ENCODE measurements at places on chromosomes 5 and 9.

GRCh38 chr5:149724130-149724840, 5.8 kb upstream of the PPARGC1B start:
- DNase-seq = no peak

DNA sequence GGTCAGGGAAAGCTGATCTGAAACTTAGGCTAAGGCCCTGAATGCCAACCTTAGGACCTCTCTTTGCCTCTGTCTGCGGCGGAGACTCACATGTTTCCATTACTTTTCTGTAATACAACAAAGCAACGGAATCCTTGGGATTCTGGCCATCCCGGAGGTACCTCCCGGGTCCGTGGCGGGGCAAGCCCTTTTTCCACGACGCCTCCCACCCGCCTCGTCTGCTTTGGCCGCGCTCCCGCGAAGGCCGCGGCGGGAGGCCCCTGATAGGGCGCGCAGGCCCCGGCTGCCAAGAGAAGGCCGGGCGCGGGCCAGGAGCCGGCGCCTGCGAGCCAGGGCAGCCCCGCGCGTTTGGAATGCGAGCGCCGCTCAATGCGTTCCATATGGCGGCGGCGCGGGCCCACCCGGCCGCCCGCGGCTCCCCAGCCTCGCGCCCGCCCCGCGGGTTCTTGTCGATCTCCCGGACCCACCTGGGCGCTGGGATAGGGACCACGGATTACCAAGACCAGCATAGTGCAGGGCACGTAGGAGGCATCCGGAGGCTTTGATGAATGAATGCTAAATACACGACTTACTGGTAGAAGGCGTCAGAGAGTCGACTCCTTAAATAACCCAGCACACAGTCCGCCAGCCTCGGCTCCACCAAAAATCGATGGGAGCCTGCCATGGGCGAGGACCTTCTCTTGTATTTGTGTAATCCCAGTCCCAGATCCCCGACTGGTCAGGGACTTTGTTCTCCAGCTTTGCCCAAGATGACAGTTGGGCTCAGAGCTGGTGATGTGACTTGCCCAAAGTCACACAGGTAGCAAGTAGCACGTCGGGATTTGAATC, 17.5 kb upstream of the PHF19 start:
- DNase-seq = peak; percentile 66

DNA sequence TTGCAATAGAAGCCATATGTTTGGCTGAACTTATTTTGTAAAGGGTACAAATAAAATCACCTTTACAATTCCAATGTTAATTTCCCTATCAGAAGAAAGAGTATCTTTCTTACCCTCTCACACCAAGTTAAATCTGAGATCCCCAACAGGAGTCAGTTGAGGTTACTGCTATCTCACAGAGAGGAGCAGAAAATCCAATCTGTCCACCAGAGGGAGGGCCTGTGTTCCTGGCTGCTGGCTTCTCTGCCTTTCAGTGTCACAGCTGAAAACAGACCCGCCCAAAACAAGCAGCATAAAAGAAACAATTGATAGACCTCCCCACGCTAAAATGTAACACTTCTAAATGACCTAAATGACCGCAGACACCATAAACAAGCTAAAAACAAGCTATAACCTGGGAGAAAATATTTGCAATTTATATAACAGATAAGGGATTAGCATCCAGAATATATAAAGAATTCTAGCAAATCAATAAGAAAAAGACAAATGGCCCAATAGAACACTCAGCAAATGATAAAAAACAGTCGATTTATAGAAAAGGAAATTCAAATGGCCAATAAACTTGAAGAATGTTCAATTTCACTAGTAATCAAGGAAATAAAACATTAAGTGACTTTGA, 24.5 kb upstream of the MVB12B start:
- peak; percentile 68 for DNase-seq

- peak; percentile 76 for DNase-seq
Measured at GRCh38 chr9:137021979-137022661, 5.9 kb downstream of the ABCA2 start.
